ENCODE measurements at places on chromosomes 1 and 21.

- DNase-seq: no peak
Measured at GRCh38 chr1:180070286-180070685, 84.4 kb upstream of the QSOX1 start.

GRCh38 chr21:35616090-35616489, 444.2 kb downstream of the SETD4 start:
- DNase-seq: no peak

- no peak for DNase-seq
Measured at GRCh38 chr1:168917796-168918195, 188.7 kb upstream of the ATP1B1 start.

GRCh38 chr1:111417755-111418154, 9.8 kb downstream of the OVGP1 start:
- DNase-seq: no peak

GRCh38 chr1:10031461-10031860, 1.3 kb upstream of the UBE4B start:
- no peak for DNase-seq

- DNase-seq: no peak
Measured at GRCh38 chr1:200708769-200709168, 29.9 kb upstream of the CAMSAP2 start.

GRCh38 chr1:8481650-8482380, 163.9 kb downstream of the SLC45A1 start:
- DNase-seq: no peak

GRCh38 chr21:37688952-37689659, 227.2 kb downstream of the KCNJ6 start:
- no peak for DNase-seq

GRCh38 chr1:214216021-214216420, 64.9 kb upstream of the SMYD2 start:
- DNase-seq: no peak

DNA sequence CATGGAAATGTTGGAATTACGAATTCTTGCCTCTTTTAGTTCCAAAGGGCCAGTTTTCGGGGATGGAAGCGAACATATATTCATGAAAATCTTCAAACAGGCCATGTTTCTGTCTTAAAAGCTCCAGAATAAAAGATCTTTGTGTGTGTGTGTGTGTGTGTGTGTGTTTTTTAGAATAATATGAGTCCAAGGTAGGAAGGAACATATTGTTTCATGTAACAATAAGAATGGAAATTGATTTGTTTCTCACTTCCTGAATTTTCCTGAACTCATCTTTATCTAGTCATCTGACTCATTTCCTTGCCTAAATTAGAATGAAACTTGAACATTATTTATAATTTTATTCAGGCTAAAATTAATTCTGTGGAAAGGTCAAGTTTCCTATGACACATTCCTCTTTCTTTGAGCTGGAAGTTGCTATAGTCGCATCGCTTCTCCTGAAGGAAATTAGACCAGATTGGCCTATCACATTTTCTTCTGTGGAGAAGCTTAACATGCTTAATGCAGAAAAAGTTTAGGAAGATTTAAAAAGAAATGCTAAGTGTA, 805.1 kb upstream of the ADAMTS5 start:
- DNase-seq: no peak

- no peak for DNase-seq
Measured at GRCh38 chr21:44706026-44706705, 5.2 kb downstream of the TSPEAR start.

DNA sequence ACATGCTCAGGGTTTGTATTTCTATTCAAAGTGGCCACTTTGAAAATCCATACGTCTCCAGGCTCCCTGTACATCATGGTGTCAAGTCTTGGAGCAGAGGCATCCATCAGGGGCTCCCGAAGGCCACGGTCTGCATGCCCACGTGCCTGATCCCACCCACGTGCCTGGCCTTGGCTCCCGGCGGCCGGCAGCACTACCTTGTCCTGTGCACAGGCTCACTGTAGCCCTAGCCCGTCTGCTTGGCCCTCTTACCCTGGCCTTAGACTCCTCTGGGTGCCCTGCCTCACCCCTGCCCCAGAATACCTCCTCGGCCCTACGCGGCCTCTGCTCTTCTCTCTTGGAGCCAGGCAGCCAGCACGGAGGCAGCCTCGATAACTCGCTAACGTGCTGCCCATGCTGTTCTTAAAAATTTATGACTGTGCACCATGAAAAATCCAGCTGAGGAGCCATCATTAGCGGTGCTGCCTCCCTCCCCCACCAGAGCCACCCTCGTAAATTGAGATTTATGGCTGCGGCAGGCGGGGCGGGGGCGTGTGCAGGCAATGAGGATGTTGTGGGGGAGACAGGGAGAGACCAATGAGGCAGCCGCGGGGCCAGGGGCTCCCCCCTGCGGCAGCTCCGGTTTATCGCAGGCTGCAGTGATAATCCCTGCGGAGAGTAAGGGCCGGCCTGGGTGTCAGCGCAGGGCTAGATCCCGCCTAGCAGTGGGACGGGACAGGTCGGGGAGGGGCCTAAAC, 24.6 kb downstream of the DMAP1 start:
- no peak for DNase-seq

GRCh38 chr1:100506217-100506616, 31.7 kb upstream of the GPR88 start:
- DNase-seq: no peak

- peak; percentile 80 for DNase-seq
Measured at GRCh38 chr1:217134857-217135568, 411.8 kb upstream of the ESRRG start.

- no peak for DNase-seq
Measured at GRCh38 chr1:170586321-170587252, 54.6 kb downstream of the GORAB start.

DNA sequence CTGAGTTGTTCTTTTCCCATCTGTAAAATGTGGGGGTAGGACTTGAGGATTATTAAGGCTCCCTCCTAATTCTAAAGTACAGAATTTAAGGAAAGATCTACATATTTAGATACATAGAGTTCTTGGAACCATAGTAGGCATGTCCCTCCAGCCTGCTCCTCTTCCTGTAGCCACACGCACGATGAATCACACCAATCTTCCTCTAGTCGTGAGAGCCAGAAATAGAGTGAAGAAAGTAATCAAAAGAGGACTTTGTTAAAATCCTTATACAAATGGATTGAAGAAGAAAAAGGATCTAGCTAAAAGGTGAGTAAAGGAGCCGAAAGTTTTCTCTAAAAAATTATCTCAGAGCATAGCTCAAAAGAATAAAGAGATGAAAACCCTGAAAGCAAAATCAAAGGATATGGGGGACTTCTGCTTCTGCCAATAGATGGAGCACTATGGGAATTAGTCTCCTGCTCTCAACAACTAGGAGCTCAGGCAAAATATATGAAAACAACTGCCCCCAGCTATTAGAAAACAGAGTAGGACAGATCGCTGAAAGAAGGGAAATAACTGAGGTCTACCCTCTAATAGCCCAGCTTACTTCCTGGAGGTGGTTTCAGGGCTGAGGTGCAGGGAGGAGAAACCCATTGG, 8.5 kb downstream of the C1orf141 start:
- no peak for DNase-seq

DNA sequence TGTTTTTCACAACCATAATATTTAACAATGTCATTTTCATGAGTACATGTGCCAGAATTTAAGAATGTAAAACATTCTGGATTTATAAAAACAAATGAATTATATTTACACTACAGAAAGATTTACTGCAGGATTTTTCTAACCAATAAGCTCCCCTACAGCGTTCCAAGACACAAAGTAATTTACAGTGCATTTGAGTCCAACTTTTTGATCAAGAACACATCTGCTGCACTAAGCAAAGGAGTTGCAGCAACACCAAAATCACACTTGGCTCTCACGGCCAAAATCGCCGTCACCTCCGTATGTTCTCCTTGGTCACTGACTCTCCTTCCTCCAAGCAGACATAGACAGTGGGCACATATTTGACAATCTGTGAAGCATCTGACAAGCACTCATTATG, 7.7 kb downstream of the VPS26C start:
- DNase-seq: no peak

GRCh38 chr1:25543005-25543424, 391 bp upstream of the LDLRAP1 start:
- no peak for DNase-seq
